ENCODE measurements at places on chromosomes 7 and 10. TPM values are rescaled to one million over a fixed set of nuclear protein-coding genes. Genes with fewer than 3 reads are reported as not detected.

The SLC39A12 gene
- polyA plus RNA-seq = not detected

The AKR1C2 gene
- polyA plus RNA-seq = 52.3 TPM

The NANOS1 gene
- 0.69 TPM for polyA plus RNA-seq

The PAPOLB gene
- not detected for polyA plus RNA-seq

The GIMAP4 gene
- polyA plus RNA-seq = 9.5 TPM

The USP54 gene
- polyA plus RNA-seq = 14.4 TPM

The FZD8 gene
- 1.2 TPM for polyA plus RNA-seq

The PVRIG gene
- 12.0 TPM for polyA plus RNA-seq

The CNNM1 gene
- polyA plus RNA-seq = not detected

The HPSE2 gene
- polyA plus RNA-seq = under 0.01 TPM

The FERD3L gene
- polyA plus RNA-seq = not detected

The TDRD1 gene
- polyA plus RNA-seq = not detected

The FLNC gene
- polyA plus RNA-seq = 0.69 TPM

The KIF11 gene
- polyA plus RNA-seq = 2.4 TPM

The KLF14 gene
- not detected for polyA plus RNA-seq

The WASHC2A gene
- polyA plus RNA-seq = 40.9 TPM

The VPS37D gene
- 0.60 TPM for polyA plus RNA-seq

All from sigmoid colon (tissue), 7 donors.